Progenitor cell of endocrine pancreas (in vitro differentiated cells): ENCODE measurements at places on chromosomes 5 and 9. TPM values are rescaled to one million over a fixed set of nuclear protein-coding genes. Genes with fewer than 3 reads are reported as not detected.

Gene MELK
- total RNA-seq: 24.0 and 27.9 TPM in 2 replicates

Gene OR1J2
- not detected in 2 replicates for total RNA-seq

GRCh38 chr9:127104581-127105311 is 17.7 kb downstream of the ANGPTL2 start:
- peaks cover 1% of the 10 kb centered on the region for H3K36me3 ChIP-seq
- no peak for DNase-seq

GRCh38 chr9:135663857-135664256 is 748 bp downstream of the LCN9 start:
- no peak for DNase-seq
- no peak overlapping the region for H3K4me3 ChIP-seq
- H3K27me3 ChIP-seq: peaks cover 7% of the 10 kb centered on the region
- no peak overlapping the region for H3K27ac ChIP-seq
- no peaks in the 10 kb centered on the region for H3K36me3 ChIP-seq

GRCh38 chr9:87682618-87683017 is 43.3 kb upstream of the CTSL start:
- no peak for DNase-seq
- H3K27ac ChIP-seq: peak overlapping the region; percentile 77
- H3K27me3 ChIP-seq: no peaks in the 10 kb centered on the region
- H3K4me3 ChIP-seq: no peak overlapping the region
